ENCODE measurements at places on chromosomes 3 and 15.

DNA sequence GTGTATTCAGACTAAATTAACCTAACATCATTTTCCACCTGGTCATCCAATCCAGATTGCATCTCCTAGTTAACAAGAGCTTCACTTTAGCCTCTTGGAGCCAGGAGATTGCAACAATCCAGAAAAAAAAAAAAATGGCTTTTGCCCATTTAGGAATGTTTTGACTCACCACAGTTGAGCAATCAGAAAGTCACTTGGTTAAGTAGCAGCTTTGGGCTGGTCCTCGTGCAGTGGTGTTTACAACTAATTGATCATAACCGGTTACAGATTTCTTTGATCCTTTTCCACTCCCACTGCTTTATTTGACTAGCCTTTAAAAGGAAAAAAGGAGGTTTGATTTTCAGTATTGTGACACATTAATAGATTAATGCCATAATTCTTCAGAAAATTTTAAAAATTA is 688.8 kb upstream of the CCDC54 start:
- no peak for DNase-seq

DNA sequence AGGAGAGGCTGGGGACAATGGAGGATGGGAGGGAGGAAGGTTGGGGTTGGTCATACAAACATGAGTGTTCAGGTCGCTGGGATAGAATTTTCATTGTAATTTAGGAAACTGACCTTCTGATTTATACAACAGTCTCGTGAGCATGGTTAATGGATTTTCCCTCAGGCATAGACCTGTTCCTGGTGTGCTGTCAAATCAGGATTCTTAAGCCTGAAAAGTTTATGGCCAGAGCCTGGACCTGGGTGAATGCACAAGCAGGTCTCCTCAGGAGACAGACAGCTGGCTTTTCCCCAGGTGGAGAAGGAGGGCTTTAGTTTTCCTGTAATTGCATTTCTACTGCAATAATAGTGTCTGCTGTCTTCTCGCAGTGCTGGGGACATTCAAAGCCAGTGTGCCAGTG is 338.0 kb downstream of the SHQ1 start:
- no peak for DNase-seq

GRCh38 chr3:134932035-134932434 is 137.0 kb downstream of the EPHB1 start:
- DNase-seq, result no peak

DNA sequence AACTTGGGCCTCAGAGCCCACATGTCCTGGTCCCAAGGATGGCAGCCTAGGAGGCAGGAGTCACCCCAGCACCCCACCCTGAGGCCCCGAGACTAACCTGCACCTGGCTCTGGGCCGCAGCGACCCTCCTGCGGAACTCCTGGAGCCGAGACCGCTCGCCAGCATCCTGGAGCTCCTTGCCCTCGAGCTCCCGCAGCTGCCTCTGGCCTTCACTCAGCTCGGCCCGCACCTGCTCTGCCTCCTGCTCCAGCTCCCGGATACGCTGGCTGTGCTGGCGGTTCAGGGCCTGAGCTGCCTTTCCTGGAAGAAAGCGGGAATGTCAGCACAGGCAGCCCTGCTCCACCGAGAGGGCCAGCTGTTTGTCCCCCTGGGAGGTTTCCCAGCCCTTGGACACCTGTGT is 13.2 kb downstream of the KIF7 start:
- DNase-seq, result no peak

DNA sequence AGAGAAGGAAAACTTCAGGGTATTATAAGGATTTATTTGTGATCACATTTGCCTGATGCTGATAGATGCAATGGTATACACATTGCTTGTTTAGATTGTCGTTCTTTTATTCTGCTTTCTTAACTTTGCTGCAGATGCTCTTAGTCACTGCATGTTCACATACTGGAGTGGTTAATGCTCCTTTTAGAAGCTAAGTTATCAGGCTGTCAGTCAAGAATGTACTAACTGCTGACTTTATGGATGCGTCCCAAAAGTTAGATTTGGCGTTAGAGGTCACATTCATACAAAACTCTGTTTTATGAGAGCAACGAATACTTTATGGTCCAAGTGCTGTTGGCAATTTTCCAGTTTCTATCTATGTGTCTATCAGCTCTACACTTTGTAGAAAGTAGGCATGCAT is 160.7 kb downstream of the BBX start:
- DNase-seq, result no peak

DNA sequence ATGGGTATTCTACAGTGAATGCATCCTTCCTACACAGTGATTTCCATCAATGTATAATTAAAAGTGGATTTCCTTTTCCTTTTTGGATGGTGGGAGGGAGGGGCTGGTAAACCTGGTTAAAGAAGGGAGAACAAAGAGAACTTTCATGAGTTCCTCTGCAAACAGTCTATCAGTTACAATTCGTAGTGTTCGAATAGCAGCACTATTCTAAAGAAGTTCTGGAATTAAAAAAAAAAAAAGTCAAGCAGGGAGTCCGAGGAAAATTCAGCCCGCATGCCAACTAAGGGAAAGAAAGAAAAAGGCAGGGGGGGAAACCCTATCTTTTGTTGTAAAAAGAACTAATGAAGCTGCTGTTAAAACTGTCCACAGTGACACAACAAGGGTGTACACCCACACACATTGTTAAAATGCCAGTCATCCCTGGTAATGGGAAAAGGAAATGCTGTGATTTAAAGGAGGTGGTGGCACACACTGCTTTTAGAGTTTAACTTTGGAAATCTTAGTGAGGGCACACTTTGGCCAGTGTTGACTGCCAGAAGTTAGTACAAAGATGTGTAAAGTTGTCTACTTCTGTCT is 521.2 kb downstream of the ZIC1 start:
- DNase-seq, result no peak

- no peak for DNase-seq
Measured at GRCh38 chr15:85312486-85312885, 67.9 kb upstream of the AKAP13 start.

GRCh38 chr3:191158247-191158646 is 40.8 kb upstream of the OSTN start:
- DNase-seq, result no peak

- no peak for DNase-seq
Measured at GRCh38 chr3:155944081-155944480, 73.6 kb downstream of the GMPS start.

DNA sequence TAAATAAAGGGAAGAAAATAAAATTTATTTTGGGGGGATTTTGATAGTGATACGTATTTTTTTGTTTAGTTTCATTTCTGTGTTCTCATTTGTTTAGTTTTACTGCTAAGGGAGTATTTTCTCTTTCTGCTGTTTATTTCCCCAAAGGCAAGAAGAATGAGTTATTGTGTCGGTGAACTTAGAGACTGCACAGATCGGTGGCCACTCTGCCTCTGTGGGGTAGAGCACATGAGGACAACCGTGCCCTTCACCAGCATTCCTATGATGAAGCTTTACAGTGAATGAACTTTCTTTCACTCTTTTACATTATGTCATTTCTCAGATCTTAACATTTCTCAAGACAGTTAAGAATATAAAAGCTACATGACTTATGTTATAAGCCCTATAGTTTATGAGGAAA is 214.4 kb downstream of the OCA2 start:
- no peak for DNase-seq

- DNase-seq, result no peak
Measured at GRCh38 chr3:108408883-108409799, 101.3 kb downstream of the MYH15 start.

DNA sequence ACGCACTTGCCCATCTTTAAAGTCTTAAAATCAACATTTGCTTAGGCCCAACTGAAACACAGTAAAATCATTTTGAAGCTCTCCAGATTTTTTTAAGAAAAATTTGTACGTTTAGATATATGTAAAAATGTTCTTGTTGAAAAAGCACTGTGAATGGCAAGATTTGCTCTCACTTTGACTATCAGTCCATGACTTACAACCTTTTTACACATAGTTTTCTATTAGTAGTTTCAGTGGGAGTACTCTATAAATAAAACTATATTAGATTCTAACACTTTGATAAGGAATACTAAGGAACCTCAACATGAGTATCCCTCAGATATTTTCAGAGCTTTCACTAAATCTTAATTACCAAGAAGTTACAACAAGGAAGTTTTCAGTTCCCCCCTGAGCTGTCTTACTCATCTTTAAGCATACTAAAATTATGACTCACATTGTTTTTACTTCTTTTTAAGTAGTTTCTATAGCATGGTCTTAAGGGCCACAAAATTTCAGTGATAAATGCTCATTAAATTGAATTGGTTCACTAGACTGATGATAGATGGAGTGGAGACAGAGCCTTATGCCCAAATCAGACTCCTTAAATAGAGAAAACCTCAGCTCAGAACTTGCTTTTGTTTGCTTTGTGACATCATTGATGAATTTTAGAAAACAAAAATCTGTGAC is 31.6 kb upstream of the RAP2B start:
- DNase-seq, result no peak

GRCh38 chr3:156631323-156631722 is 43.1 kb upstream of the TIPARP start:
- no peak for DNase-seq

GRCh38 chr3:51937014-51937413 is 4.7 kb downstream of the RRP9 start:
- no peak for DNase-seq

DNA sequence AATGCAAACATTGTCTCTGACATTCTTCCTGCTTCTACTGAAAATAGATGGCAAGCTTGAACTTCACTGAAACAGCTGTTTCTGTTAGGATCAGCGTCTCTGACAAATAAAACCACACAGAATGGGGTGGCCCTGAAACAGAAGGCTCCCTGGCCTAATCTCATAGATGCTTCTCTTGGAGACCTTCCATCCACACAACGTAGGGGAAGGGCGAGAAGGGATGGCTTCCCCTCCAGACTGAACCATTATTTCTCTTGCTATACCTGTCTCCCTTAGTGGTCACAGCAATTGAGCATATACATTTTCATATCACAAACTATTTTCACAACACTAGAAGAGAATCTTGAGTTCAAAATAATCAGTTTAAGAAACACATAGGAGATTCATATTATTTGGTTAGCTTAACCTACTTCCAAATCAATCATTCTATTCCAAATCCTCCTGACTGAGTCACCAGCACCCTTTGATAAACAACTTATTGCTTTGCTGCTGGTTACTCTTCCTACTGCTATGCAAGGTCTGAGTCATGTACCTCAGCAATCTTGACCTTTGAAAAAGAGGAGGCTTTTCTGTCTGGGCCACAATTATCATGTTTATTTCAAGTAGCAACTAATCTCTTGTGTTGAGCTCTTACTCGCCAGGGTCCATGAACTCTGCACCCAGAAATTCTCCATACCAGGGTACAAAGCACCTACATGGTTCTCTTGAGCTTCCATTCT is 45.5 kb downstream of the CBLB start:
- DNase-seq, result no peak

GRCh38 chr15:57364282-57365007 is 11.9 kb upstream of the CGNL1 start:
- DNase-seq, result peak; percentile 72

- DNase-seq, result no peak
Measured at GRCh38 chr3:179716226-179716625, 63.4 kb downstream of the USP13 start.

GRCh38 chr3:79329154-79329553 is 438.6 kb downstream of the ROBO1 start:
- DNase-seq, result no peak

- DNase-seq, result no peak
Measured at GRCh38 chr15:86557018-86557550, 477.4 kb downstream of the AGBL1 start.

All from H9 (cell line).